Prostate gland (tissue), 2 donors: ENCODE measurements at places on chromosomes 16 and 17. TPM values are rescaled to one million over a fixed set of nuclear protein-coding genes. Genes with fewer than 3 reads are reported as not detected.

DNA sequence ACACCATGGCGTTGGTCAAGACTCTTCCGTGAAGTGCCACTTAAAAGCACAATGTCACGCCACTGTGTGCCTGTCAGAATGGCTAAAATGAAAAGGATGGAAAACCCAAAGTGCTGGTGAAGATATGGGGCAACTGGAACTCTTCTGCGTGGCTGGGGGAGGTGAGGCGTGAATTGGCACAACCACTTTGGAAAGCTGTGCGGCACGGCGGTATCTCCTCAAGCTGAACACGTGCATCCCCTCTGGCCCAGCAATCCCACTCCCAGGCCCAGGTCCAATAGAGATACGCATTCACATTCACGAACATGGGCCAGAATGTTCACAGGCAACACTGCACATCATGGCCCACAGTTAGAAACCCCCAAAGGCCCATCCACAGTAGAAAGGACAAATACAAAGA lies 8.9 kb downstream of the DUSP3 start:
- no peaks in the 10 kb centered on the region for H3K27me3 ChIP-seq
- peaks cover 9% of the 10 kb centered on the region for H3K4me1 ChIP-seq
- no peak overlapping the region for H3K4me3 ChIP-seq

DNA sequence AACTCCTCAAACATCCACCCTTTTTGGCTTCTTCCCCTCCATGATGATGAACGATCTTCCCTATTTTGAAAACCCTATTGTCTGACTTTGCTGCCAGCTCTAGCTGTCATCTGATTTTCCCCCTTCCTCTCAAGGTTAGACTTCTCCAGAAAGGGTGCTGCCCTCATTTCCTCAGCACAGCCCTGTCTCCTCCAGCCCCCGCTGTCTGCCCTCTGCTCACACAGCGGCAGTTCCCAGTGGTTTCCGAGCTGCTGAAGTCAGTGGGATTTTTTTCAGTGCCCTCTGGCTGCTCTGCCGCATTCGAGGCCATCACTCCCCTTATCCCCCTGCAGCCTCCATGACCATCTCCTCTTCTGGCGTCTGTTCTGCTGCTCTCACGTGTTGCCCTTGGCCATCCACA lies 26.6 kb upstream of the C17orf107 start:
- no peak overlapping the region for H3K4me3 ChIP-seq
- no peak overlapping the region for H3K27ac ChIP-seq
- no peaks in the 10 kb centered on the region for H3K27me3 ChIP-seq

DNA sequence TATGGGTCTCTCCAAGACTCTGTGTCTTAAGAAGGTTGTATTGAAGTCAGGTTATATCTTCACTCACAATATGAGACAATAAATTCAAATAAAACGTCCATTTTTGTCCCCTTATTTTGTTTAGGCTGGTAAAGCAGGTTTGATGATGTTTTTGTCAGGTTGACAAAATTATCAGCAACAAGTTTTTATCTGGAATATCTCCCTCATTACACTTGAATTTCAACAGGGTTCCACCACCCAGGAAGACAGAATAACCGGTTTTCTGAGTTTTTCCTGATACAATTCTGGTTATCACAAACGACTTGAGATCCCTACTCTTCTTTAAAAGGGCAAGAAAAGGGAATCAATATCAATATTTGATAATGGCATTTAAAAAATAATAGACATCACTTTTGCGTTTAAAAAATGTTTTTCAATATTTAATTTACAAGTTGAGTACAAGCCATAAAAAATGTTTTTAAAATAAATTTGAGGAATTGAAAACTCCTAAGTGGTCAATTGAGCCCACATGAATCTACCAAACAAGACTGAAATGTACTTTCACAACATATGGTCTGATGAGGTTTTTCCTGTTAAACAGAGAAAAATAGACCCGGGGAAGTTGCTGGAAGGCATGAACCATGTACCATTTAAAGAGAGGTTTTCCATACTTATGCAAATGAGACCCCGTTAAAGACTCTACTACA lies 1.4 kb upstream of the ATP6V0A1 start:
- H3K27ac ChIP-seq = peak overlapping the region; percentile 56
- no peaks in the 10 kb centered on the region for H3K27me3 ChIP-seq
- H3K4me1 ChIP-seq = no peaks in the 10 kb centered on the region
- no peaks in the 10 kb centered on the region for H3K36me3 ChIP-seq
- no peak overlapping the region for H3K4me3 ChIP-seq
- no peak for DNase-seq

- no peaks in the 10 kb centered on the region for H3K4me1 ChIP-seq
- no peak overlapping the region for H3K27ac ChIP-seq
- no peak for DNase-seq
Measured at GRCh38 chr17:5635949-5636348, 51.6 kb upstream of the NLRP1 start.

- peaks cover 3% of the 10 kb centered on the region for H3K4me1 ChIP-seq
- DNase-seq = no peak
- peak overlapping the region; percentile 73 for H3K27ac ChIP-seq
- H3K27me3 ChIP-seq = no peaks in the 10 kb centered on the region
- H3K4me3 ChIP-seq = peak overlapping the region; percentile 66
Measured at GRCh38 chr17:42287305-42287976, 857 bp upstream of the STAT5A start.

The CD300LF gene
- total RNA-seq = 0.59 TPM

DNA sequence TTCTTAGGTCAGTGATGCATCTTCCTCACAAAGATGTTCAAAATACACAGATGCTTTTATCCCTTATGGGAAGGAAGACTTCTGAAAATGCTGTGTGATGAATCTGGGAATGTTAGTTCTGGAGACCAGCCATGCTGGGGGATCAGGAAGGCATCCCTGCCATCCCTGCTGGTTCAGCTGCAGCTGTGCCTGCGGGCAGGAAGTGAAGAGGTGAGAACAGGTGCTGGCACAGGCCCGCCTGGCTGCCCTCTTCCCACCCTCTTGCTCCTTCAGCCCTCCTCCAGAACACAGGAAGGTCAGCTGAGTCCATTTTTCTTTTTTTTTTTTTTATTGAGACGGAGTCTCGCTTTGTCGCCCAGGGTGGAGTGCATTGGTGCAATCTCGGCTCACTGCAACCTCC lies 15.2 kb downstream of the RAB11FIP3 start:
- H3K27me3 ChIP-seq = no peaks in the 10 kb centered on the region
- no peaks in the 10 kb centered on the region for H3K36me3 ChIP-seq
- H3K27ac ChIP-seq = no peak overlapping the region
- no peak overlapping the region for H3K4me3 ChIP-seq
- no peaks in the 10 kb centered on the region for H3K4me1 ChIP-seq
- DNase-seq = no peak

DNA sequence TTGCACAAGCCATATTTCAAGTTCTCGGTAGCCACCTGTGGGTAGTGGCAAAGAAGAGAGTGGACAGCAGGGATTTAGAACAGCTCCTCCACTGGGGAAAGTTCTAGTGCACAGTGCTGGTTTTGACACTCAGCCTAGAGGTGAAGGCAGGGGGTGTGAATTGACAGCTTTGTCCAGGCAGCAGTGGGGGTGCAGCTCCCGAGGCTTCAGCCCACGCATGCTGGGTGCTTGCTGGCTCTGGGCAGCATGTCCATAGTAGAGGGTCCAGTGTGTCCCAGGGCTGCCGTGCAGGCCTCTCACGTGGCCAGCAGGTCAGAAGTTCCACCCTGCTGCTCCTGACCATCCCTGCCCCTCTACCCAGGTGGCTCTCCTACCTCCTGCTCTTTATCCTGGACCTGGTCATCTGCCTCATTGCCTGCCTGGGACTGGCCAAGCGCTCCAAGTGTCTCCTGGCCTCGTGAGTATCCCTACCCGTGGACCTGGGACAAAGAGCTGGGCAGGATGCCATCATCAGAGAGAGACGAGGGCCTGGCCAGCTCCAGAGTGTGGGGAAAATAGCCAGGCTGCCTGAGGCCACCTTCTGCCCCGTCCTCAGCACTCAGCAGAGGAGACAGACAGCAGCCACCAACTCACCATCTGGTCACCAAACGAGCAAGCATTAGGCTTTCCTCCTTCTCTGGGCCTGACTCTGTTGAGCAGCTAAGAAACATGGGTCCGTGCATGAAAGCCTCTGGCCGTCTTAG lies 29.8 kb downstream of the TTYH2 start:
- no peaks in the 10 kb centered on the region for H3K36me3 ChIP-seq
- H3K27me3 ChIP-seq = no peaks in the 10 kb centered on the region
- DNase-seq = no peak

DNA sequence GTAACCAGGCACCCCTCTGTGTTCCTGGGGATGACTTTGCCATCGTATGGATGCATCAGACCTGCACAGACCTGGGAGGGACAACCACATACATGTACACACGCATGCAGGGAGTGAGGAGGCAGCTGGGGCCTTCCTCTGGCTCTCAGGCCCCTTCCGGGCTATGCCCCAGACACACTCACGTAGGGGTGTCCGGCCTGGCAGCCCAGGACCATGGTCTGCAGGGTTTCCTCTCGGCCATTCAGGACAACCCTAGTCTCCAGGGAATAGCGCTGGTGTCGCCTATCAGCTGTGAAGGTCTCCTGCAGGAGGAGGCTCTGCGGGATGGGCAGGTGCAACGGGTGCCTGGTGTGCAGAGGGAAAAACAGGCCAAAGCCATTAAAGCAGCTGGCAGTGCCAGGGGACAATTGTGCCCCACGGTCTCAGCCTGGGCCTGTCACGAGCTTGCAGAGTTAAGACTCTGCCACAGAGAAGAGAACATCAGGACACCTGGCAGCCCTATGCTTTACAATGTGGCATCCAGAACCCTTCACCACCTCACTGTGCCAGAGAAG lies 101.4 kb downstream of the RMI2 start:
- no peak overlapping the region for H3K4me3 ChIP-seq
- no peak overlapping the region for H3K27ac ChIP-seq
- no peaks in the 10 kb centered on the region for H3K4me1 ChIP-seq
- no peaks in the 10 kb centered on the region for H3K36me3 ChIP-seq
- no peaks in the 10 kb centered on the region for H3K27me3 ChIP-seq

The ZNF205 gene
- 27.0 TPM for total RNA-seq

The SOX8 gene
- 11.9 TPM for total RNA-seq

GRCh38 chr16:51545951-51546350 lies 394.9 kb upstream of the SALL1 start:
- H3K36me3 ChIP-seq = no peaks in the 10 kb centered on the region
- no peaks in the 10 kb centered on the region for H3K4me1 ChIP-seq
- no peak overlapping the region for H3K27ac ChIP-seq

The ORMDL3 gene
- 91.6 TPM for total RNA-seq

GRCh38 chr17:77531002-77531401 lies 390.2 kb downstream of the SEC14L1 start:
- no peak for DNase-seq
- peaks cover 4% of the 10 kb centered on the region for H3K27me3 ChIP-seq
- H3K36me3 ChIP-seq = no peaks in the 10 kb centered on the region
- no peak overlapping the region for H3K27ac ChIP-seq
- H3K4me3 ChIP-seq = no peak overlapping the region

DNA sequence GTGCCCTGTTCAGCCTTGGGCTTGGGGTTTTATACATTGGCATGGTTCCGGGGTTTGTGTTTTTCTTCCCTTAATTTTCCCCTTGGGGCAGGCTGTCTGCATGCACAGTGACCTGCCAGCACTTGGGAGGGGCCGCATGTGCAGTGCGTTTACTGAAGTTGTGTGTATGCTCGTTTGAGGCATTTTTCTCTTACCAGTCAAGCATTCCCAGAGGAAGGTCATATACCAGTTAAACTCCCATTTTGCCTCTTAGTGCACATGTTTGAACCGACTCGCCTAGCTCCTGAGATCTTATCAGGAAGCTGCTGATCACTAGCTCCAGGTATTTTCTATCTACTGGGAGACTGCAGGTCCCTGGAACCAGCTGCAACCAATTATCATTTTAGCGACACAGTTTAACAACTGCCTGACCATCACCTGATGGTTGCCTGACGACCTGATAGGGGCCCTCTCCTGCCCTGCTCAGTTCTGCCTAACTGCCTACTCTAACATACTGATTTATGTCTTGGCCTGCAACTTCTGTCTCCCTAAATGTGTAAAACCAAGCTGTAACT lies 51.4 kb downstream of the MFSD11 start:
- no peak for DNase-seq
- no peaks in the 10 kb centered on the region for H3K27me3 ChIP-seq
- no peak overlapping the region for H3K4me3 ChIP-seq
- H3K4me1 ChIP-seq = no peaks in the 10 kb centered on the region
- no peaks in the 10 kb centered on the region for H3K36me3 ChIP-seq

DNA sequence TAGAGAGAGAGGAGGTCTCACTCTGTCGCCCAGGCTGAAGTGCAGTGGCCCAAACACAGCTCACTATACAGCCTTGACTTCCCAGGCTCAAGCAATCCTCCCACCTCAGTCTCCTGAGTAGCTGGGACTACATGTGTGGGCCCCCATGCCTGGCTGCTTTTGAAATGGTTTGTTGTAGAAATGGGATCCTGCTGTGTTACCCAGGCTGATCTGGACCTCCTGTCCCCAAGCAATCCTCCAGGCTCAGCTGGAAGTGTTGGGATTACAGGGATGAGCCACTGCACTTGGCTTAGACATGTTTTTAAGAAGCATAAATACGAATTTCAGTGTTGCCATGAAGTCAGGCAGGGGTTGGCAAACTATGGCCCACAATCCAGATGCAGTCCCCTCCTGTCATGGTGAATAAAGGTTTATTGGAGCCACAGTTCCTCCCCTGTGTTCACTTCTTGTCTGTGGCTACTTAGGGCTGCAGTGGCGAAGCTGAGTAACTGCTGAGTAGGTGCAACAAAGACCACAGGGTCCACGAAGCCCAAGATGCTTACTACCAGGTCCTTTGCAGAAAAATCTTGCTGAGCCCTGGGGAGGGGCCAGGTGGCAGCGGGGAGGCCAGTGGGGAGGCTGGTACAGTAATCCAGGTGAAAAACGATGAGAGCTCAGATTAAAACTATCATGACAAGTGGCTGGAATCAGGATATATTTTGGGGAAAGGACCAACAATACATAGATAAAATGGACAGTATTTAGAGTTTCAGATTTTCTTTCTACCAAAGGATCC lies 35.2 kb downstream of the TNFRSF13B start:
- H3K4me1 ChIP-seq = no peaks in the 10 kb centered on the region
- H3K27me3 ChIP-seq = no peaks in the 10 kb centered on the region
- H3K36me3 ChIP-seq = no peaks in the 10 kb centered on the region
- no peak overlapping the region for H3K27ac ChIP-seq

GRCh38 chr16:25413975-25414374 lies 156.3 kb upstream of the ZKSCAN2 start:
- no peak overlapping the region for H3K27ac ChIP-seq
- H3K27me3 ChIP-seq = no peaks in the 10 kb centered on the region
- H3K4me3 ChIP-seq = no peak overlapping the region
- no peak for DNase-seq
- H3K4me1 ChIP-seq = no peaks in the 10 kb centered on the region
- H3K36me3 ChIP-seq = no peaks in the 10 kb centered on the region

DNA sequence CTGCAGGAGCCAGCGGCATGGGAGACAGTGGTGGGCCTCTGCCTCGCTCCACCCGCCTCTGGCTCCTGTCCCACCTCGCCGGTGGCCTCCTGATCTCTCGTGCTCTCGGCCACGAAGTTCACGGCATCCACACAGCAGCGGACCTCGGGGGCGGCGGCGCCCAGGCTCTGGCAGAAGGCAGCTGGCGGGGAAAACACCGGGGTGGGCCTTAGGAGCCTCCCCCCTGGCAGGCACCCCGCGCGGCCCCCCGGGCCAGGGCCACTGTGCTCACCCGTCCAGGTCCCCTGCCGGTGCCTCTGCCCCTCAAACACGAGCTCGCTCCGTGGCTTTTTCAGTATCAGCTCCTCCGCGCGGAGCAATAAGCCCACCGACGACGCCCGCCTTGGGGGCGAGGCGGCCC lies 409 bp upstream of the C17orf107 start:
- H3K27me3 ChIP-seq = no peaks in the 10 kb centered on the region
- H3K27ac ChIP-seq = peak overlapping the region; percentile 56
- peaks cover 9% of the 10 kb centered on the region for H3K36me3 ChIP-seq
- peak overlapping the region; percentile 42 for H3K4me3 ChIP-seq

The AATK gene
- total RNA-seq = 6.6 TPM

- H3K36me3 ChIP-seq = no peaks in the 10 kb centered on the region
- no peak overlapping the region for H3K27ac ChIP-seq
- H3K4me3 ChIP-seq = no peak overlapping the region
- no peaks in the 10 kb centered on the region for H3K27me3 ChIP-seq
Measured at GRCh38 chr17:38617074-38617860, 11.5 kb upstream of the SRCIN1 start.
